ENCODE measurements at places on chromosomes 2 and 18. TPM values are rescaled to one million over a fixed set of nuclear protein-coding genes. Genes with fewer than 3 reads are reported as not detected.

DNA sequence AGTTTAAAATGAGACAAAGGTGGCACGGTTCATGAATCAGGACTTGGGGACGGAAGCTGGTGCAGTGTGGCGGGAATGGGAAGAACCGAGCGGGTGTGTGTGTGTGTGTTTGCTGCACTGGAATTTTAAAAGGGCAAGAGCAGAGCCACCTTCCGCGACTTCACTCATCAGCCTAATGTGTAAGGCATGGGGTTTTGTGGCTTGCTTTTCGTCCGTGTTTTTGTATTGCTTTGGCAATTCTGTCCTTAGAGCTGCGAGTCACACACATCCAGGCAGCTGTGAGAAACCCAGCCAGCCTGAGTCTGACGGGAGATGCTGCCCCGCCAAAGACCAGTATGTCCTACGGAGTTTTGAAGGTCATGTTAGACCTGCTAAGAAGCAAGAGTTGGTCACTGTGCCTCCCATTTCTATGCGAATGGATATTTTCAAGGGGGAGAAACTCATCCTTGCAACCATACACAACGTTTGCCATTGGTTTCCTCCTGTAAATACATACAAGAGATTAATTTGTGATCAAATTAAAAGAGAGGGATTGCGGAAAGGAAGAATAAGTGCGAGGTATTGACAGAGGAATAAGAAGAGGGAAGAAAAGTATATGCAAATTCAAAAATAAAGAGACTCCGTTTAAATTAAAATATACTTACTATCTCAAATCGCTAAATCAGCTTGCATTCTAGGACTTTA is 665 bp upstream of the CACNB4 start:
- no peak for DNase-seq

DNA sequence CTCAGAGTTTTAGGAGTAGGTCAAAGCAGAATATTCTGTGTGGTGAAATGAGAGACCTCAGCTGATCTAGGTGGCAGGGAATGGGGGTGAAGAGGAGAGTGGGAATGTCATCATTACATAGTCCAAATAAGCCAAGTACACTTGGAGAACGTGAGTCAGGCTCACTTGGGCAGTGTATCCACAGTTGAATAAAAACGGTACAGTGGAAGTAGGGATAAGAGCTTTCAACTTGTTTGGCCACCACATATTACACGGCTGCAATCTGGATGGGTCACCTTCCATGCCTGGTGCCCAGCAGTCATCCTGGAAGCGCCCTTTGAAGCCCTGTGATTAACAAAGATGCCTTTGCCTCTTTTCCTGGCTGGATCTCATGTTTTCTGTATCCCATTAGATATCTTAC is 28.6 kb downstream of the MIB1 start:
- no peak for DNase-seq

DNA sequence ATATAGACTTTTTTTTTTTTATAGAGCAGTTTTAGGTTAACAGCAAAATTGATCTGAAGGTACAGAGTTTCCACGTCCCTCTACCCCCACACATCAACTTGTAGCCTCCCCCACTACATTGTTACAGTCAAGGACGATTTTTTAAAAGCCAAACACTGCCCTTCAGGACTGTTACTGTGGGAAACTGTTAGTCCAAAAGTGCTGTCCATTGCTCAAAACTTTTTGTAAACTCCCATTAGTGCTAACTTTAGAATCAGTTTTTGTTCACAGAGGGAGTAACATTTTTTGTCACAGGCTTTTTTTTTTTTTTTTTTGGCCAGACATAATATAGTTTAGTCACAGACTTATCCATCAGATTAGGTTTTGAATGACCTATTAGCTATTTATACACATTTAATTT is 24.1 kb downstream of the ELP2 start:
- no peak for DNase-seq

DNA sequence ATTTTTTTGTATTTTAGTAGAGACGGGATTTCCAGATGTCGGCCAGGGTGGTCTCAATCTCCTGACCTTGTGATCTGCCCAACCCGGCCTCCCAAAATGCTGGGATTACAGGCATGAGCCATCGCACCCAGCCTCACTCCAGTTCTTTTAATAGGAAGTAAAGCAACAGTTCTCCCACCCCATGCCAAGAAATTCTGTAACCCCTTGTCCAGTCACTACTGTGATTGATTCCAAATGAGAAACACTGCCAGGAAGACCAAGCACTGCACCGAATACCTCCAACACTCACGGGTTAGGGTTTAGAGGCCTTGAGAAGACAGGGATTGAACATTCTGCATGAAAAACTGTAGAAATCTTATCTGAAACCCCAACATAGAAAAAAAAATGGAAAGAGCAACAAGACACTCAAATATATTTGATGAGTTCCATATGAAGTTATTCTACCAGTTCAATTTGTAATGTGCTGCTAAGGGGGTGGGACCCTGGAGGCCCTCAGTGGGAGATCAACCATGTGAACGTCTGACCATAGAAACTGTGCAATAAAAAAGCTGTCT is 48.2 kb upstream of the BIN1 start:
- no peak for DNase-seq

GRCh38 chr2:2127467-2127866 is 203.6 kb downstream of the MYT1L start:
- no peak for DNase-seq

DNA sequence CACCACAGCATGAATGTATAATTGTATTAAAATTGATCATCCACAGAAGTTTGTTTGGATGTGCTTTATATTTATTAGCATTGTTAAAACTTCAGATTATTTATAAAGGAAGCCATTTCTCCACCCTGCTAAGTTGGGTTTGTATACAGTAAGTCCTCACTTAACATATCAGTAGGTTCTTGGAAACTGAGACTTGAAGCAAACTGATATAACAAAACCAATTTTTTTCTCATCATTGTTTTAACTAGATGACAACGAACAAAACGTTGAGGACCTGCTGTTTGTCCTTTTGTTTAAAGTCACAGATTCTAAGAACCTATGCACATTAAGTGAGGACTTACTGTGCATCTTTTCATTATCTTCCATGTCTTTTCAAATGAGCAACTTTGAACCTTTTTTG is 17.1 kb downstream of the C2orf69 start:
- DNase-seq = no peak

- DNase-seq = no peak
Measured at GRCh38 chr2:189679226-189679625, 4.8 kb downstream of the ANKAR start.

The NABP1 gene
- 71.8 TPM for total RNA-seq

The CASP10 gene
- 8.1 TPM for total RNA-seq

The EPB41L5 gene
- 21.8 TPM for total RNA-seq

The NCOA1 gene
- 41.6 TPM for total RNA-seq

The MAP3K19 gene
- not detected for total RNA-seq

All from aorta (tissue), 5 donors.